HT1080 (cell line): ENCODE measurements at places on chromosomes 5 and 9. TPM values are rescaled to one million over a fixed set of nuclear protein-coding genes. Genes with fewer than 3 reads are reported as not detected.
A peak's percentile ranks its signal among the peaks of the same experiment; 100 is the strongest.

Gene UBE2QL1
- not detected in 2 replicates for total RNA-seq

Gene PRDM9
- total RNA-seq = not detected in 2 replicates

Gene C5orf58
- 2.4 and 7.7 TPM in 2 replicates for total RNA-seq

Gene SLC34A3
- total RNA-seq = not detected in 2 replicates

Gene SLC45A2
- not detected in 2 replicates for total RNA-seq

GRCh38 chr5:142716963-142717362 is 31.1 kb upstream of the FGF1 start:
- peak; percentile 63 for DNase-seq

DNA sequence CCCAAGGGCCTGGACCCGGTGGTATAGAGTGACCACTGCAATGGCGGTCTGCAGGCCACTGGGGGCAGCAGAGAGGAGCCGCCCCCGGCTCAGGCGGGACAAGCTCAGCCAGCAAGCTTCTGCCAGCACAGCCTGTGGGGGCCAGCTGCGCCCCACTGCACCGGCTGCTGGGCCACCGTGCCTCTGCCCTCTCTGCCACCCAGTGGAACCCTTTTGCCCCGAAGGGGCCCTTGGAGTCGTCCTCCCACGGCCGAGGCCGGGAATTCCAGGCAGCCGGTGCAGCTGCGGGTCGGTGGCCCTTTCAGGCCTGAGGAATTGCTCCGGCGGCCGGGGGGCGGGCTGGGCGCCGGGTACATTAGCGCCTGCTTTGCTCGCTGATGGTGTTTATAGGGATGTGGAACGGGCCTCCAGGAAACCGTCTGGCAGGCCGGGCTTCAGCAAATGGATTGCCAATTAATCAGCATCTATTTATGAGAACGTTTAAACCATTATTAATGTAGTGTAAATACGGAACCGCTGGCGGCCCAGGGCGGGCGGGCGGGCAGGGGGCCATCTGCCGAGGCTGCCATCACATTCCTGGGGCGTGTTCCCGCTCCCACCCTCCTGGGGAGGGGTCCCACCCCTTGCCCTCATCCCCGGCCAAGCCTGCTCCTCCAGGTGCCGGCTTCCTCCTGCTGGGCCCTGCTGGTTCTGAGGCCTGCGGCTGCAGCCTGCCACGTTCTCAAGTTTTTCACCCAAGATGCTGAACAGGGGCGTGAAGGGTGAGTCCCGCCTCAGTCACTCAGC is 127.4 kb downstream of the BARX1 start:
- DNase-seq = peak; percentile 35

- peak; percentile 56 for DNase-seq
These were observed 6.1 kb upstream of the CRB2 start for GRCh38 chr9:123349691-123350480.

DNA sequence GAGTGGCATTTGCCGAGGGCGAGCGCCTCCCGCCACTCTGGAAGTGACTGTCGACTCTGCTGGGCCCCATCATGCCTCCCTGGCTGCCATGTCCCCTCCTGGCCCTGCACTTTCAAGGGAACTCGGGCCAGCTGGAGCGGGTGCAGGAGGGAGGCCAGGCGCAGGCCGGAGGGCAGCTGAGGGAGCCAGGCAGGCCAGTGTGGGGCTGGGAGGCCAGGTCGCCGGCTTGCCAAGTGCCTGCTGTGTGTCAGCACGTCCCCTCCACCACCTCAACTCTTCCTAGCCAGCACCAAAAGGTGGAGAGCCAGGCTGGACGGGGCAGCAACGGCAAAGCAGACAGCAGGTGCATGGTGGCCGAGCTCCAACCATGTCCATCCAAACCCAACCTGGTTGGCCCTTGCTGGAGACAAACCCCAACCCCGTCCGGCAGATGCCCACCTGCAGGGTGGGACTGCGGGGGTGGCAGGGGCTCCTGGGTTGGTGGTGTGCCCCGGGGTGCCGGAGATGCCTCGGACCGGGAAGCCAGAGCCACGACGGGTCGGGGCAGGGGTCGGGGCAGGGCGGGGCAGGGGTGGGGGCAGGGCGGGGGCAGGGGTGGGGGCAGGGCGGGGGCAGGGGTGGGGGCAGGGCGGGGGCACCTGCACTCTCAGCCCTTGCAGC is 36.5 kb upstream of the EGFL7 start:
- no peak for DNase-seq

- no peak for DNase-seq
These were observed 66.4 kb downstream of the ZNF354C start for GRCh38 chr5:179126506-179126991.

GRCh38 chr5:109690242-109690974 is 681 bp downstream of the MAN2A1 start:
- peak; percentile 29 for DNase-seq

DNA sequence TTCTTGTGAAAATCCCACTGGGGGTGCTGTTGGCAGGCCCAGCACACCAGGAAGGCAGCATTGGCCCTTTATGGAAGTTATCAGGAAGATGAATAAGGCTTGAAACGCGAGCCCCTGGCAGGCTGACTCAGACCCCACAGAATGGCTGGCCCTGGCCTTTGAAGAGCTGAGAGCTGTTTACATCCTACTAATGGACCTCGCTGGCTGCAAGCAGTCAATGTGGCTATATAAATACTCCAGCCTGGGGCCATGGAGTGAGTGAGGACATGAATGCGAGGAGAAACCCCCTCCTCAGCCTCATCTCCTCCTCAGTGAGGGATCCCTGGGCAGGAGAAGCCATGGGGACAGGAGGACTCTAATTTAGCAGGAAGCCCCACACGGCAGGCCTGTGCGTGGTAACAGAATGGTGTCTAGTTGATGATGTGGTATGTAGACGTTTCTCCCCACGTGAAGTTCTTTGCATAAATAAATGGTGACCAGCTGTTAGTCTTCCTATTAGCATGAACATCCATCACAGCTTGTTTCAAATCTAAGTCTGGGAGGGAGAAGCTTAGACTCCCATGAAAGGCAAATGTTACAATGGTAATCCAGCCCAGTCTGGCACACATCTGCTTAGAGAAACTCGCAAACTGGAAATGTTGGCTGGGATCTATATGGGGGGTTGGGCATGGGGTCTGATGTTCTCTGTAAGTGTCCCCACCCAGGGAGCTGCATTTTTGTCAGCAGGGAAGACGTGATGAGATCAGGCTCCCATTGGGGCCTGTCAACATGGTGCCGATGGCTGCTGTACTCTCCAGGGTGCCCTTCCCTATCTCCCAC is 175.1 kb upstream of the PITX1 start:
- DNase-seq = peak; percentile 98

DNA sequence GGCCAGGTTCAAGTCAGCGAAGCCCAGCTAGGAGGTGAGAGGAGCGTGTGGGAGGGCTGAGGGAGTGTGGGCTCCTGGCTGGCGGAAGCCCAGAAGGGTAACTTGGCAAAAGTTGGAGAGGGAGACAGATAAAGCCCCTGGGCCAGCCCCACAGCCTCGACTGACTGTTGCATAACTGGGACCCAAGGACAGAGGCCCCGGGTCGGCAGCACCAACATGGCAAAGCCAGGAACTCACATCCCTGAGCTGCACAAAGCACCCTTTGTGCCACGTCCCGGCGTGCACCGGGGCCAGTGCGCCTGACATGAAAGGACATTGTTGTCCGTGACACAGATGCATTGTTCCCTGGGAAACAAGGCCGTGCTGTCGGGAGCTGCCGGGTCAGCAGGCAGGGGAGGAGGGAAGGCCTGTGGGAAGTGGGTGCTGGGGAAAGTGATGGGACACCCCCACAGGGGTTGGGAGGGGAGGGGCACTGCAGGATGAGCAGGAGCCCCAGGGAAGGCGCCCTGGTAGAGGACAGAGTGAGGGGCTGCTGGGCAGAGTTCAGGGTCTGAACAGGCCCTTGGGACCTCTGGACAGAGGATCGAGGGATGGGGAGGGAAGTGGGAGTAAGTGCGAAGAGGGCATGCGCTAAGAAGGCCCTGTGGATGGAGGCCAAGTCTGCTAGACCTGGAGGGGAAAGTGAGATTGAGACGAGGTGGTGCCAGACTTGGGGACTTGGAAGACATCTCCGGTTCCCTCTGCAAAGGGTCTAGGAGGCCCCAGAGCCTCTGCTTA is 13.0 kb upstream of the DPM2 start:
- DNase-seq = no peak

DNA sequence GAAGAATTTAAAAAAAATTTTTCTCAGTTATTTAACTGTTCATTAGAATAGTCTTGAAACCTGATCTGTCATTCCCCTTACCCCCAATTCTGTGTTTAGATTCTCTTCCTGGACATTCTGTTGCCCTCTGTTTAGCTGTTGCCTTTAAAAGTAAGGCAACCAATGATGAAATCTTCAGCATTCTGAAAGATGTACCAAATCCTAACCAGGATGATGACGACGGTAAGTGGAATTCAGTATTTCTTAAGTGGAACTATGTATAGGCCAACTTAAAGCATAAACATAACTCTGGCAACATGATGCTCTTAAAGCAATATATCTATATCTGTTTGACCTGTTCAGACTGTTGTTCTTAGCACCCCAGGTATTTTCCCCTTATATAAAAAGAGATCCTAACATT is 27.2 kb downstream of the NCBP1 start:
- DNase-seq = no peak

DNA sequence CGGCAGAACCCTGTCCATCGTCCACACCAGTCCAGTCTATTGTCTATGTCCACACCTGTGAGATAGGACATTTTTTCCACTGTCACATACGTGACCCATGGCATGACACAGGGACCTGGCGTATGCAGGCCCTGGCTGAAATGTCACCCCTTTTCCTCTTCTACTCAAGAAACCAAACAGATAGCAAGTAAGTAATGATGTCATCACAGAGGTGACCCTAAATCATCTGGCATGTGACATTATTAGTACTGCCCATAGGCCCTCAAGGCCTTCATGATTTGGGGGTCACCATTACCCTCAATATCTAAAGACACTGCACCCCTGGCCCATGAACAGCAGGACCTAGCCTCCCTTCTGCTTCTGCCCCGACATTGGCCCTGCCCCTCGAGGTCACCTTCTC is 88.3 kb downstream of the LHX2 start:
- no peak for DNase-seq
